ENCODE measurements at places on chromosomes 5 and 9. TPM values are rescaled to one million over a fixed set of nuclear protein-coding genes. Genes with fewer than 3 reads are reported as not detected.

PCDHGB7 gene
- 18.9 TPM for total RNA-seq

ZMAT2 gene
- total RNA-seq, result 36.9 TPM

ABCA2 gene
- 298 TPM for total RNA-seq

TMC1 gene
- 0.36 TPM for total RNA-seq

NR5A1 gene
- total RNA-seq, result not detected

VCAN gene
- 98.0 TPM for total RNA-seq

MEIKIN gene
- not detected for total RNA-seq
